ENCODE measurements at places on chromosomes 4 and X. TPM values are rescaled to one million over a fixed set of nuclear protein-coding genes. Genes with fewer than 3 reads are reported as not detected.

Gene GLRA2
- not detected for total RNA-seq

Gene GRID2
- total RNA-seq, result 40.4 TPM

DNA sequence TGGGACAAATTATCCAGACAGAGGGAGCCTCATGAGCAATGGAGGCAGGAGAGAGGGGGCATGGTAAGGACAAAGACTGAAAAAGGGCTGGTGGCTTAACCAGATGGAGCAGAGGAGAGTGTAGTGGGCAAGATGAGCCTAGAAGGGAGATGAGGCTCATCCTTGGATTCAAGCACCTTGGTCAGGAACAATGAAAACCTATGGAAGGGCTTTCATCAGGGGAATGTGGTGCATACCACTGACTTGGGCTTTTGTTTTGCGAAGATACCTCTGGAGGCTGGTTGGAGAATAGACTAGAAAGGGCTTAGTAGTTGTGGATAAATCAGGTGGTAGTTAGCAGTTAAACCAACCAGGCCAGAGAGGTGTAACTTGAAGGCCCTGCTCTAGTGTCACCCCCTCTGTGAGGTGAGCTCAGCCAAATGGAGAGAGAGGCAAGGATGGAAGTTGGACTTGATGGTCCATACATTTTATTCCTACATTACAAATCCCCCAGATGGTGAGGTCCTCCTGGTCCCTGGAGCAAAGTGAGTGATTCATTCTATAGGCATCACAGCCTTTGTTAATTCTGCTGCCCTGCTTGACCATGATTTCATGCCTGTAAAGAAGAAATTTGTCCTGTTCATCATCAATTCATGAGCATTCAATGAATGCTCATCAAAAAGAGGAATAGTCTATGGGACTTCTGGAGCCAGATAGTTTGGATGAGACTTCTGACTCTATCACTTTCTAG, 264.8 kb upstream of the IGFBP7 start:
- no peaks in the 10 kb centered on the region for H3K4me1 ChIP-seq
- H3K36me3 ChIP-seq, result no peaks in the 10 kb centered on the region
- no peak overlapping the region for H3K27ac ChIP-seq
- no peak for DNase-seq
- H3K4me3 ChIP-seq, result no peak overlapping the region

DNA sequence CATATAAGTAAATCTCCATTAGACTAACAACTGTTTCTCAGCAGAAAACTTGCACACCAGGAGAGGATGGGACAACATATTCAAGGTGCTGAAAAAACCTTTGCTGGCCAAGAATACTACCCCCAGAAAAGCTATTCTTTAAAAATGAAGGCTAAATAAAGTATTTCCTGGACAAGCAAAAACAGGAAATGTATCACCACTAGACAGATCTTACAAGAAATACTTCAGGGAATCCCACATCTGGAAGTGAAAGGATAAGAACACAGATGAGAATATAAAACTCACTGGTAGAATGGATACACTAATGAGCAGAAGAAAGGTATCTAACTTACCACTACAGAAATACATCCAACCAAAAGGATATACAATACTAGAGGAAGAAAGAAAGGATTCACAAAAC, 27.0 kb upstream of the ADH1C start:
- no peaks in the 10 kb centered on the region for H3K36me3 ChIP-seq
- no peak overlapping the region for H3K27ac ChIP-seq
- H3K4me1 ChIP-seq, result peaks cover 11% of the 10 kb centered on the region
- no peak for DNase-seq

DNA sequence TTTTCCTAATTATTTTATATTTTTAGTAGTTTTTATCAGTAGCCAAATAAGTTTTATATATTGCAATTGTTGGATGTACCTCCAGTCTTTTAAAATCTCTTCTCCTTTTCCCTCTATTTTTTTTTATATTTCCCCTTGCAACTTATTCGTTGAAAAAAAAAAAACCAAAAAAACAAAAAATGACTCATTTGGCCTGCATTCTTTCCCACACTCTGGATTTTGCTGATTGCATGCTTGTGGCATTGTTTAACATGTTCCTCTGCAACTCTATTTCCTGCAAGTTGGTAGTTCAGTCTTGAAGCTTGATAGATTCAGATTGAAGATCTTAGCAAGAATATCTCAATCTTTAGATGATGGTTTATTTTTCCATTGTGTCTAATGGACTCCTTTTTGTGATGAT, 260.6 kb upstream of the BOD1L1 start:
- H3K4me1 ChIP-seq, result no peaks in the 10 kb centered on the region
- DNase-seq, result no peak
- no peak overlapping the region for H3K4me3 ChIP-seq
- no peaks in the 10 kb centered on the region for H3K36me3 ChIP-seq

DNA sequence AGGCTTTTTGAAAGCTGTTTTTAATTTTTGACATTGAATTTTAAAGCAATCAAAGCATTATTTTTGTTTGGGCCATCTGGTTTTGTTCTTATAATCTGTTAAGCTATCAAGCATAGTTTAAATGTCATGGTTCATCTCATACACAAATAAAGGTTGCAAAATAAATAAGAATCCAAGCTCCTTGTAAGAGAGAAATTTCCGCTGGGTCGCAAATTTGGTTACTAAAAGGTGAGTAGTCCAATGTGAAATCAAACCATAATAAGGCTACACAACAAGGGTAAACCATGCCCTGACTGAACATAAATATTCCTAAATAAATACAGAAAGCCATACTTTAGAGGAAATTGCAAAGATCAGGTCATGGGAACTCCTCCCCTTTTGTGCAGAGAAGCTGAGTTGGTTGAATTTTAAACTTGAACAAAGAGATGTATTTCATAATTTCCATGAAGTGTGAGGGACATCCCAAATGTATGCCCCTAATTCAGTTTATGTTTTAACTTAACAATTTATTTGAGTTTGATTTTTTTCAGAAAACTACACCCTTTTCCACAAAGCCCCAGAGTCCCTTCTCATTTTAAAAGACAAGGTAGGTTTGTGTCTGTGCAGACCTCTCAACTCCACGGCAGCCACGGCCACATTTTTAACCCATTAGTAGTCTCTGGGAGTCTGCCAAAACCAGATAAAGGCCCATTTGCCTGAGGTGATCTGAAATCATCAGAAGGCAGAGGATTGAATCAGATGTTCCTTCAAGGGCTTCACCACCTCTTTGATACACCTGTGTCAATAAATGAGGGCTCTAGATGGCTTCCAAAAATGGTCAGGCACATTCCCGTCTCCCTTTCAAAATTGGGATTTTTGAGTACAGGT, 85.2 kb downstream of the PLAC1 start:
- H3K27me3 ChIP-seq, result no peaks in the 10 kb centered on the region
- no peak for DNase-seq
- no peaks in the 10 kb centered on the region for H3K36me3 ChIP-seq

Data from endodermal cell (in vitro differentiated cells).